ENCODE measurements at places on chromosomes 5 and 9.
A peak's percentile ranks its signal among the peaks of the same experiment; 100 is the strongest.

GRCh38 chr5:125592856-125593255, 830.4 kb upstream of the GRAMD2B start:
- no peak for DNase-seq

- DNase-seq, result no peak
These were observed 69.8 kb downstream of the EQTN start for GRCh38 chr9:27227192-27227591.

- DNase-seq, result no peak
These were observed 203.7 kb downstream of the NXNL2 start for GRCh38 chr9:88738709-88739108.

GRCh38 chr9:22030101-22030598, 21.0 kb upstream of the CDKN2B start:
- peak; percentile 91 for DNase-seq

GRCh38 chr9:14780251-14780650, 57.7 kb upstream of the CER1 start:
- DNase-seq, result no peak

DNA sequence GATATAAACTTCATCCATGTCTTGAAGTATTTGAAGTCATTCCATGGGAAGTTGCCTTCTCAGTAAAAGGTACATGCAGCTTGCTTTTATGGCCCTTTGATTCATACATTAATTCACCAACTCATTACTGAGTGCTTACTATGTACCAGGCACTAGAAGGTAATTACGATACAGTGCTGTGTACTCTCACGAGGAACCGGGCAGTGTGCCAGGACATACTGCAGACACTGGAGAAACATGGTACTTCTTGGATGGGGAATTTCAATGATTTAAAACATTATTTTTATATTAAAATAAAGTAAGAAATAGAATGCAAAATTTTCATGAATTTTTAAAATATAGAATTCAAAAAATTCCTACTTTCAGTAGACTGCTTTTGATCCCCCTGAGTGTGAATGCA, 71.4 kb upstream of the WDR41 start:
- DNase-seq, result no peak

DNA sequence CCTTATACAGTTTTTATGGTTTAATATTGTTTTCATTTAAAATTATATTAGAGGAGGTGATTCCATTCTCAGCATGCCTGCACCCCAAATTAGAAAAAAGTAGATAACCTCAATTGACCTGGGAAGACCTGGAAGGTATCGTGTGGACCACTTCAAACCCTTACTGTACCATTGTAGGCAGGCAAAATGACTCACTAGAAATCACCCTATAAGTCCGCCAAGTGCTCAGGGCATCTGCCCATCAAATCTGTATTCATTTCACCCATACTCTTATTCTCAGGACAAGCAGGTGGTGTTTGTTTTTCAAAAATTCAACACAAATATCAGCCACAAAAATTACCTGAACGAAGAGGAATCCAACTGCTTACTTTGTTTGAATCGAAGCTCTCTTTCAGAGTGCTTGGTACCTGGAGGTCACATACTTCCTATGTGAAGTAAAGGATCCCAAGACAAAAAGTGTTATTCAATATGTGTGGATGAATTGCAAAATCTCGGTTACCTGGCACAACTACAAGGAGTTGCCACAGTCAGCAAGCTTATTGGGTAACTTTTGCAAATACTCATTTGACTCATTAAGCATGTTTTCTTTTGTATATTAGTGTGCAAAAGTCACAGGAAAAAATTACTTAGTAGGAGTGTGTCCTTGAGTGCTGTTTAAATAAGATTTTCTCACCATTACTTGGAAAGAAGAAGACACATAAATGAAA, 216.2 kb downstream of the ENC1 start:
- DNase-seq, result no peak

GRCh38 chr9:75451505-75451904, 363.2 kb downstream of the OSTF1 start:
- DNase-seq, result no peak

GRCh38 chr9:71908825-71909224, 2.2 kb downstream of the ABHD17B start:
- DNase-seq, result no peak

GRCh38 chr5:68314465-68314864, 98.9 kb downstream of the PIK3R1 start:
- DNase-seq, result no peak

GRCh38 chr9:113380869-113381378, 4.1 kb upstream of the HDHD3 start:
- no peak for DNase-seq

DNA sequence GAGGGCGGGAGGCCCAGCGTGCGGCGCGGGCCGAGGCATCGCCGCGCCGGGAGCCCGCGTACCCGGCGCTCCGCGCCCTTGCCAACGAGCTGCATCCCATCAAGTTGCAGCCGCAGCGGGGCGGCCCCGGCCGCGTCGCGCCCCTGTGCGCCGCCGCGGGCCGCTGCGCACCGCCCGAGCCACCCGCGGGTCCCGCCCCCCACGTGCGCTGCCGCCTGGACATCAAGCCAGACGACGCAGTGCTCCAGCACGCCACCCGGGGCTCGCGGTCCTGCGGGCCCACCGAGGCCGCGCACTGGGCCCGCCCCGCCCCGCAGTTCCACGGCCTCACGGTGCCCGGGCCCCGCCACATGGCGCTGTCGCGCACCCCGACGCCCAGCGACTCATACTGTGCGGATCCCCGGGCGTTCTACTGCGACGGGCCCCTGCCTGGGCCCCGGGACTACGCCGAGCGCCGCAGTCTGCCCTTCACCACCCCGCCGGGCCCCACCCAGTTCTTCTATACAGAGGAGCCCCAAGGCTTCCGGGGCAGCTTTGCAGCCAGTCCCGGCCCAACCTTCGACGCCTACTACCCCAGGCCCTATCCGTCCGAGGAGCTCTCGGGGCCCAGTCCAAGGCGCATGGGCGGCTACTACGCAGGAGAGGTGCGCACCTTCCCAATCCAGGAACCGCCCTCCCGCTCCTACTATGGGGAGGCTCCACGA, 2.6 kb downstream of the AJM1 start:
- DNase-seq, result no peak

GRCh38 chr5:21649969-21650368, 1203.2 kb downstream of the CDH12 start:
- no peak for DNase-seq

- DNase-seq, result no peak
These were observed 291.7 kb downstream of the TMEM167A start for GRCh38 chr5:82785456-82785855.

DNA sequence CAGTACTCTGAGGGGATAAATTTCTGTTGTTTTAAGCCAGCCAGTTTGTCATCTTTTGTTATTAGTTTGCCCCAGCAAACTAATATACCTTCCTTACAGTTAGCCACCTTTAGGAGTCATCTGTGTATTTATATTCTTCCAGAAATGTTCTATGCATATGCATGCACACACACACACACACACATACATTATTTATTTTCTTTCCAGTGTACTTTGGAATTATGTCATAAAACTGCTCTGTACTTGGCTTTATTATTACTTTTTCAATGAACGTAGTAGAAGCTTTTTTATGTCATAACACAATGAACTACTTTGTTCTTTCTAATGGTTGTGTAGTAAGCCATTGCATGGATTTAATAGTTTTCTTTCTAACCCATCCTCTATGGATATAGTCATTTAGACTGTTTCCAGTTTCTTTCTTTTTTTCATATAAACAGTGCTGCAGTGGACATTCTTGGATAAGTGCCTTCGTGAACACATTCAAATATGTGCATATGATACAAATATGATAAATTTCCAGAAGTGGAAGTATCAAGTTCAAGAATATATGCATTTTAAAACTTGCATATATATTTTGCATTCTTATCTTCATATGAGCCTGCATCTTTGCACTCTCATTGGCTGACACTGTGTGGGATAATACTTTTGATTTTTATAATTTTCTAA, 26.6 kb upstream of the DAB2 start:
- no peak for DNase-seq

DNA sequence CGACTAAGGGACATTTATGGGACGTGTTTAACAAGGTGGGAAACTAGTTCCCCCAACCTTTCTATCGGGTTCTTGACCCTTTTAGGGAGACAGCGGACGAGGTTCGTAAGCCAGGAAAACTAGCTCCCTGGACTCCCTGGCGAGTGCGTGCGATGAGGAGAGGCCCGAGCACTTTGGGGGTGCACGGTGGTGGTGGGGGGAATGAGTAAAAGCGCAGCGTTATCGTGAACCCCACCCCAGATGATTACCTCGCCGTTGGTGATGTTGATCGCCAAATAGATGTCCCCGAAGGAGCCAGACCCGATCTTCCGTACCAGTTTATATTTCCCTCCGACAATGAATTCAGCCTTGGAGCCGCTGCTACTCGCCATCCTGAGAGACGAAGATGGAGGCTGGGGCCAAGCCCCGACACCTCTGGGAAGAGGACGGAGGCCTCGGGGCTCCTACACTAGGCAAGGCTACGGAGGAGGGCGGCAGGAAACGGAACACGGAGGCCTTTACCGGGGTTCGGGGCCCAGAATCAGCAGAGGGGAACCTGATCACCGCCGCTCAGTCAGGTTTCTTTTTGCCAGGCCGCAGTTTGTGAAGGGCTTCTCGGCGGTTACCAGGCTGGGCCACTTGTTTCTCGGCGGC, 529 bp downstream of the CSNK1A1 start:
- DNase-seq, result no peak

DNA sequence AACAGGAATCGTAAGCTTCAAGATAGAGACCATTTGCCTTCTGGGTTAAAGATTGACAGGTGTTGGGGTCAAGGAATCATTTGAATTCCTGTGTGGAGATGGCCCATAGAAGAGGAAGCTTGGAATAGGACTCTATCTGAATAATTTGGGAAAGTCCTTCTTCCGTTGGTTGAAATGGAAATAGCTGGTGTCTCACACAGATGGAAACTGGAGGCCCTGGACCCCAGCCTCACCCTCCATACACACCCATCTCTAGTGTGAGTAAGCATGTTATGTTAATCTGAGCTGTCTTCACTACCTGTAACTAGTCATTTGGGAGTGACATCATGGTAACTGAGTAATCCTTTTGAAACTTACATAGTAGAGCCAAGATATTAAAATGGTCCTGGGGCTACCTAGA, 184.4 kb downstream of the CD180 start:
- no peak for DNase-seq

DNA sequence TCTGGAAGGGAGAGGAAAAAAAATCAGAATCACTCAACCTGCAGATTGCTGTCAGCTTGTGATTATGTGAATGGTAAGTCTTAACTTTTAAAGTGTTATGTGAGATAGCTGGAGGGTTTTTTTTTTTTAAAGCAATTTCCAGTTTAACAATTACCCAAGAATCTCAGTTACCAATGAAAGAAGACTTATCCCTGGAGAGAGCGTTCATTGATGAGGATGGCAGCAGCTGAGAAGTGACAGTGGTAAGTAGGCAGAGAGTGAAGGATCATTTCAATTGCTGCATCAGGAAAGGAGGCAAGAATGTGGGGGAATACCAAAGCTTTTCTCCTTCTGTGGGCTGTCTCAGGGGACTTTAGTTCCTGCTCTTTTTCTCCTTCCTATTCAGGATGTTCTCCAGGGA, 370.2 kb upstream of the C9orf72 start:
- DNase-seq, result no peak

GRCh38 chr5:112227911-112228631, 191.0 kb downstream of the EPB41L4A start:
- DNase-seq, result no peak

DNA sequence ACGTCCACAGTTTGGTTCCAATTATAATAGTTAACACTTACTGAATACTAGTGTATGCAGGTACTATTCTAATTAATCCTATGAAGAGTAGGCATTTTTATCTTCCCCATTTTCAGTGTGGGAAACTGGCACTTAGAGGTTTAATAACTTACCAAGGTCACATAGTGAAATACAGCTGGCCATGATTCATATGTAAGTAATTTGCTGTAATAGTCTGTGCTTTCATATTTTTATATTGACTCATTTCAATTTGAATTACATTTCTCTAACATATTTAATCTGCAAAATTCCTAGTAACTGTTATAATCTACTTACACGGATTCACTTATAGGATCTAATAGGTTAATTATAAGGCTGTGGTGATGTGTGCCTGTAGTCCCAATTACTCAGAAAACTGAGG, 19.4 kb downstream of the CCNH start:
- DNase-seq, result no peak

DNA sequence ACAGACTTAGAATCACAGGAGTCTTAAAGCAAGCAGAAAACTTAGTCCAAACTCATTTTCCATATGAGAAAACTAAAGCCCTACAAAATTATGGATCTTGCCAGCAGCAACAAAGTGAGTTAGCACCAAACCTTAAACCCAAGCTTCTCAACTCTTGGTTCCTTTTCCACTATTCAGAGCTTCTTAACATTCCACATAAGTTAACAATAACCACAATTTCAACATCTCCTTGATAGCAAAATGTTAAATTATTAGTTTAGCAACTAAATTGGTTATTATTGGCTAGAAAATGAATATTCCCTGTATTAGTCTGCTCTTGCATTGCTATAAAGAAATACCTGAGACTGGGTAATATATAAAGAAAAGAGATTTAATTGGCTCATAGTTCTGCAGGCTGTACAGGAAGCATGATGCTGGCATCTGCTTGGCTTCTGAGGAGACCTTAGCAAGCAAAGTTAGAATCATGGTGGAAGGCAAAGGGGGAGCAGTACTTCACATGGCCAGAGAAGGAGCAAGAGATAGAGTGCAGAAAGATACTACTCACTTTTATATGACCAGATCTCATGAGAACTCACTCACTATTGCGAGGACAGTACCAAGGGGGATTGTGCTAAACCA, 26.2 kb upstream of the ARSB start:
- no peak for DNase-seq

- DNase-seq, result no peak
These were observed 125.3 kb downstream of the SLC24A2 start for GRCh38 chr9:19663570-19663969.

DNA sequence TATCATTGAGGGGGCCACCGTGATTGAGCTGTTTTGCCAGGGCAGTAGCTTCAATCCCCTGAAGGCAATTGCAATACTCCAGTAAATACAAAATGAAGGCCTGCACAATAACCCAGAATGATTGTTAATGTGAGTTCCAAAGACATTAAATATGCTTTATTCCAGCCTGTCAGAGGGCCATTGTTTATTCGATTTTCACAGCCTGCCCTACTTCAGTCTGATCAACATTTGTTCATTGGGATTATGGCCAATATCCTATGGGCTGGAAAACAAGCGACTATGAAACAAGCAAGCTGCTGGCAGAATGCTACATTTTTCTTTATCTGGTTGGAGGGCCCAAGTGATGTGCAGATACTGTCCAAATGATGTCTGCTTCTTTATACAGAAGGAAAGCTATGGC, 543.1 kb downstream of the TLE1 start:
- DNase-seq, result no peak

- no peak for DNase-seq
These were observed 60.4 kb downstream of the PSAT1 start for GRCh38 chr9:78357165-78357873.

GRCh38 chr5:83095957-83096539, 18.7 kb downstream of the XRCC4 start:
- no peak for DNase-seq

GRCh38 chr5:180306796-180307195, 14.9 kb upstream of the MAPK9 start:
- DNase-seq, result no peak

- peak; percentile 39 for DNase-seq
These were observed 1.4 kb downstream of the STING1 start for GRCh38 chr5:139481122-139481533.
